Mesenteric fat pad (tissue), 1 donor: ENCODE measurements at places on chromosomes 6 and 20. TPM values are rescaled to one million over a fixed set of nuclear protein-coding genes. Genes with fewer than 3 reads are reported as not detected.

- DNase-seq: no peak
Measured at GRCh38 chr6:31476515-31477139, 21.3 kb upstream of the MICB start.

Gene SPAG4
- total RNA-seq: 2.2 TPM

Gene PBOV1
- not detected for total RNA-seq

Gene SLC22A1
- total RNA-seq: 3.4 TPM

DNA sequence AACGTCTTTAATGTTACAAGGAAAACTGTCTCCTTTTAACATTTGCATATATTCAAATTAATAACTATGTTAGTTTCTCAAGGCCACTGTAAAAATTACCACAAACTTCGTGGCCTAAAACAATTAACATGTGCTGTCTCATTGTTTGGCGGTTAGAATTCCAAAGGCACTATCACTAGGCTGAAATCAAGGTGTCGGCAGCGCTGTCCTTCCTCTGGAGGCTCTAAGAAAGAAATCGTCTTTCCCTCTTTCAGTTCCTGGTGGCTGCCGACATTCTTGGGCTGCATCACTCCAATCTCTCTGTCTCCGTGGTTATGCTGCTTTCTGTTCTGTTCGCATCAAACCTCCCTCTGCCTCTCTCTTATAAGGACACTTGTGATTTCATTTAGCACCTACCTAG, 4.2 kb downstream of the TPD52L1 start:
- DNase-seq: no peak

- DNase-seq: no peak
Measured at GRCh38 chr20:1979106-1979778, 14.6 kb downstream of the PDYN start.

Gene PRKN
- 10.1 TPM for total RNA-seq

DNA sequence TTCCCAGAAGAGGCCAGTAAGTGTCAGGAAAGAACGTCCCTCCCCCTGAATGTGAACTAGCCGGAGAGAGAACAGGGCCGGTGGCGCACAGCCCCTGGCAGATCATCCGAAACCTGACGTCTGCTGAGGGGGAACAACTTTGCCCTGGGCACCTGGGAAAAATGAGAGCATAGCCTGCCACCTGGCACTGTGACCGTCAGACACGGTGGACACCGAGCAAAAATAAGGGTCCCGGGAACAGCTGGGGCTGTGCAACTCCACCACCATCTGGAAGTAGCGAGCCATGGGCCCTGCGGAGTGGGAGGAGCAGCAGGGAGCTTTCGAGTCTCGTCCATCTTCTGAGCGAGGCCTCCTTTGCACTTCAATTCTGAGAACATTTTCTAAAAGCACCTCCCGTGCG, 110.8 kb downstream of the EDN3 start:
- DNase-seq: no peak

- no peak for DNase-seq
Measured at GRCh38 chr20:32385541-32385940, 27.4 kb downstream of the ASXL1 start.

GRCh38 chr20:49276161-49276960, 1.5 kb downstream of the ZNFX1 start:
- DNase-seq: no peak

GRCh38 chr6:119497988-119498727, 148.6 kb upstream of the MAN1A1 start:
- no peak for DNase-seq

- no peak for DNase-seq
Measured at GRCh38 chr6:53282234-53282633, 66.5 kb downstream of the ELOVL5 start.

- DNase-seq: no peak
Measured at GRCh38 chr6:11535801-11536230, 1.7 kb upstream of the TMEM170B start.

Gene RFX6
- not detected for total RNA-seq

- no peak for DNase-seq
Measured at GRCh38 chr20:1669304-1669703, 11.7 kb upstream of the SIRPG start.

GRCh38 chr6:36268478-36269275, 1.2 kb upstream of the PNPLA1 start:
- no peak for DNase-seq

DNA sequence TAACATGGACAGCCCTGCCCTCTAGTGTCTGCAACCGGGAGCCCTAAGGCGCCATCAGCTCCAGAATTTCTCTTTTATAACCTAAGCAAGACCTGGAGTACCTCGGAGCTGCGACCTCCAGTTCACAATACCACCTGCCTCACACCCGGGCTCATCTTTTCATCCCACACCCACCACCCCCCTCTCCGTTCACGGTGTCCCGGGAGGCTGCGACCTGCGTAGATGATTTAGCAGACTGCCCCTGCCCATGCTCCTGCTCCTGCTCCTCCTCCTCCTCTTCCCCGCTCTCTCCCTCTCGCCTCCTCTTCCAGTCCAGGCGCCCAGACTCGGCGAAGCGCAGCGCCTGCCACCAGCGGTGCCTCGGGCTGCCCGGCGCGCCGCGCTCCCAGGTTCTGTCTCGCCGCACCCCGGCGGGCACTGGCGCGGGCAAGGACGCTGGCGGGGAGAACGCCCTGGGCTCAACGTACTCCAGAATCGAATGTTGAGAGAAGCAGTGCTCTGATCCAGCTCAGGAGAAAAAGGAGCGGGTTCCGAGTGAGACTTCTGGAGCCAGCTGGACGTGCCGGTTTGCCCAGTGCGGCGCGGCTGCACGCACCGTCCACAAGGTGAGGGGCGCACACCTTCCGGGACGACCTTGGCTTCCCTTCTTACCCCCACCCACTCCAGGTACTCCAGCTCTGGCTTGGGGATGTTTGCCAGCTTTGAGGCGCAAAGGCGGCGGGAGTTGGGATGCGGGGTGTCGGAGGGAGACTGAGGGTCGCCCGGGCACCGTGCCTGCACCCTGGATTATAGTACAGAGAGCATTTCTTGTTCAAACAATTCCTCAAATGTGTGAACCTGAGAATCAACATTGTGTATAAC, at the start of gene HTR1E:
HTR1E (plus strand) TSS at position 310 of the 861 bp plus-strand sequence. CDS start 77,807 bp downstream, outside the sequence.
- DNase-seq: no peak

Gene OR12D3
- not detected for total RNA-seq

DNA sequence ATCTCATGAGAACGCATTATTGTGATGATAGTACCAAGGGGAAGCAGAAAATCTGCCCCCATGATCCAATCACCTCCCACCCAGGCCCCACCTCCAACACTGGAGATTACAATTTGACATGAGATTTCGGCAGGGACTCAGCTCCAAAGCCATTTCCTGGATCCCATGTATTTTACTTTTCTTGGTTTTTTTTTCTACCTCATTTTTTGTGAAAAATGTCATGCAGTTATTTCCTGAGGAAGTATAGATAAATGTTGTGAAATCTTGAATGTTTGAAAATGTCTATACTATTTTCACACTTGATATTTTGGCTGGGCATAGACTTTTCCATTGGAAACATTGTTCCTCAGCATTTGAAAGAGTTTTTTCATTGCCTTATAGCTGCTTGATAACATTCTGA, 9.1 kb upstream of the BRPF3 start:
- no peak for DNase-seq

DNA sequence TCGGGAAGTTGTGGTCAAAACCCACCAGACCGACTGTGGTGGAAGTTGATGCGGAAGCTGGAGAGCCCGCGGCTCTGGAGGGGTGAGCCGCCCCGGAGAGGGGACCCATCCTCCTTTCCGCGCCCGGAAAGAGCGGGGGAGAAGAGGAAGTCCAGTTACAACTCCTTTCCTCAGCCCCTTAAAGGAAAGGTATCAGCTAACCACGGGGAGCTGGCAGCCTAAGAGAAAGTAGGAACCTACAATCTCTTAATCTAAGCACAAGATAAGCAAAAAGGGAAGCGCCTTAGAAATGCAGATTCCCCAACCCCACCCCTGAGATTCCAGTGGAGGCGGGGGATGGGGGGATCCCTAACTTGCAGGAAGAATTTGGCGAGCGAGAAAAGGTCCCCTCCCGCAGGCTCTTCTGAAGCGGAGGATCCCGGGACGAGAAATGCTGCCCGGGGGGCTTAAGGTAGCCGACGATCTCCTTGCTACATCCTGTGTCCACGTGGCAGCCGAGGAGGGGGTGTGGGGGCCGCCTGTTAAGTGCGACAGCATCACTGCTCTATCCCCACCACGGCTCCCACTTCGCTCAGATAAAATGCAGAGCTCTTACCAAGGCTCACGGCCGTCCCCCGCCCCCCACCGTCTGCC, 87.5 kb downstream of the ZFP64 start:
- peak; percentile 62 for DNase-seq

DNA sequence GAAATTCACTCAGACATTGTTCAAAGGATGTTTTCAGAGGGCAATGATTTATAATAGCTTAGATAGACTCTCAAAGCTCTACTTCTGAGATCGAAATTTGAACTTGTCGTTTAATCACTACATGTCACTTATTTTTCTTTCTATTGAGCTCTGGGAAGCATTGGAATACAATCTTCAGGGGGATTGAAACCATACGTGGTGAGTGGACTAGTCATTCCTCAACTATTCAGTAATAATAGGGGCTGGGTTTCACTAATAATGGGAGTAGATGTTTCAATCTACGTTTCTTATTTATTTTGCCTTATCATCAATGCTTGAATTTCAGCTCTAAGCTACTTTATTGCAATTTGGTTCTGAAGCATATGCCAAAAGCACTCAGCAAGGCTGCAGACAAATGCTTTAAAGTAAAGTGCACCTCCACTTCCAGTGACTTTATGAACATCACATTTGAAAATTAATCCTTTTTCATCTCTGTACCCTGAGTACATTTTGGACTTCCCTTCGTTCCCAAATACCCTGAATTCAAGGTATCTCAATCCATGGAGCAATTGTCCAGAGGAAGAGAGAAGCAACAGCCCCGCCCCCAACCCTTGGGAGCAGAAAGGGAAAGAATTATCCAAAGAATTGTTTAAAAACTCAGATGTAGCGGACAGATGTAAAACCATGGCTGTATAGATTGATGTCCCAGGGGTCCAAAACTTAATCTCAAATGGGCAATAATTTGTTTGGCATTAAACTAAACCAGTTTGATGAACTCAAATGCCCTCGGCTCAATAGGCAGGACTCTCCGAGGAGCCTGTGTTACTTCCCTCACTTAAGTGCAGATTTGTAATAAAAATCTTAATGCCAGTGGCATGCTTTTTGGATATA, 68.1 kb downstream of the HFE start:
- DNase-seq: no peak

Gene TTLL9
- total RNA-seq: 0.13 TPM

Gene ANGPT4
- total RNA-seq: 0.42 TPM

GRCh38 chr20:24124951-24125650, 136.5 kb upstream of the GGTLC1 start:
- DNase-seq: no peak

DNA sequence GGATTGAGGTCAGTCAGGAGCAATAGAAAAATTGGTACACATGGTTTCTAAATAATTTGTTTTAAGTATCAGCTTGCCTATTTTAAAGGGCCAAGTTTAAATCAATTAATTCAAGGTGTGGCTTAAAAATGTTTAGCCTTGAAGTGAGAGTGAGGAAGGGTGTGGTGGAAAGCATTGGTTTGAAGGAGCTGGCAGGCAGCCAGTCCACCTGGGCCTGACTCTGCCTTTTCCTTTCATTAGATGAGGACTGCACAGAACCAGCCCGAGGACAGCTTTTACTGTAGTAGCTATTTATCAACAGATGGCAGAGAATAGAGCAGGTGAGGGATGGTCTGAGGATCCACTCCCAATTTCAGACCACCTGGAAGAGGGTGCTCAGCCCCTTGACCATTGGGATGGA, 42.4 kb downstream of the DHX35 start:
- DNase-seq: no peak

GRCh38 chr6:134427721-134428120, 109.8 kb upstream of the SGK1 start:
- no peak for DNase-seq

DNA sequence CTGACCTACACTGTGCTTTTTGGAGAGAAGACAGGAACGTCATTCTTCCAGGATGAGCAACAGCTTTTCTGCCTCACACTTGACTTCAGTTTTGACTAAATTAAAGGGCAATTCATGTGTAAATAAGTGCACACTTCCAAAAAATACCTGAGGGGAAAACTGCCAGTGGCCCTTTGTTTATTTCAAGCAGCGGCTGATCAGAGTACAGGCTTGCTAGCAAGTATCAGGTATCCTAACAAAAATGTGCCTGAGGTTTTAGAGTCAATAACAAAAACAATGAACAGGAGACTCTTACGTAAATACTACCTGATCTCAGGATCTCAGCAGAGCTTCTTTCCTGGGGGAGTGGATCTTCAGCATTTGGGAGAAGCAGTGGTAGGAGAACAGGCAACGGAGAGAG, 12.4 kb downstream of the LY86 start:
- DNase-seq: no peak

DNA sequence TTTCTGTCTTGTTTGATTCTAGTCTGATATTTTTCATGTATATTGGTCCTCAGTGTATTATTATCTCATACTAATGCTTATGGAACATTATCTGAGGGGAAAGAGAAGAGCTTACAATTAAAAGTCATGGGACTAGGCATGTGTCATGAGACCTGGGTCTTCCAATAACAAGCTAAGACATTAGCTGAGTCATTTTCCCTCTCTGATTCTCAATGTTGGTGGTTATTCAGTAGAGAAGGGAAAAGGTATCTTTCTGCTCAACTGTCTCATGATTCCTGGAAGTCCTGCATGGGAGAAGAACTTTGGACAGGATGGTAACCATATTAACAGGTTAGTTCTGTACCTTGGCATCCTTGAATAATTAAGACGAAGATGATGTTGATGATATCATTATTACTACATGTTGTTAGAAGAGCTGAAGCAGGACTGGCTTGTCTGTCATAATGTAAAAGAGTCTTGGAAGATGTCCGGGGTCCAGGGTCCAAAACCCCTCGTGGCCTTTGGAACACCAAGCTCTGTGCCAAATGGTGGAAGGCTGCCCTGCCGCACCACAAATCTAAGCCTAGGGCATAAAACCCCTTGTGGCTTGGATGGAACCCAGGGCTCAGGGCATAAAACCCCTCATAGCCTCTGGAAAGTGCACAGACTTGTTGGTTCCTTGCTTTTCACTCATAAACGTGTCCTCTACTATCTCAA, 19.1 kb downstream of the TRIM38 start:
- DNase-seq: no peak

DNA sequence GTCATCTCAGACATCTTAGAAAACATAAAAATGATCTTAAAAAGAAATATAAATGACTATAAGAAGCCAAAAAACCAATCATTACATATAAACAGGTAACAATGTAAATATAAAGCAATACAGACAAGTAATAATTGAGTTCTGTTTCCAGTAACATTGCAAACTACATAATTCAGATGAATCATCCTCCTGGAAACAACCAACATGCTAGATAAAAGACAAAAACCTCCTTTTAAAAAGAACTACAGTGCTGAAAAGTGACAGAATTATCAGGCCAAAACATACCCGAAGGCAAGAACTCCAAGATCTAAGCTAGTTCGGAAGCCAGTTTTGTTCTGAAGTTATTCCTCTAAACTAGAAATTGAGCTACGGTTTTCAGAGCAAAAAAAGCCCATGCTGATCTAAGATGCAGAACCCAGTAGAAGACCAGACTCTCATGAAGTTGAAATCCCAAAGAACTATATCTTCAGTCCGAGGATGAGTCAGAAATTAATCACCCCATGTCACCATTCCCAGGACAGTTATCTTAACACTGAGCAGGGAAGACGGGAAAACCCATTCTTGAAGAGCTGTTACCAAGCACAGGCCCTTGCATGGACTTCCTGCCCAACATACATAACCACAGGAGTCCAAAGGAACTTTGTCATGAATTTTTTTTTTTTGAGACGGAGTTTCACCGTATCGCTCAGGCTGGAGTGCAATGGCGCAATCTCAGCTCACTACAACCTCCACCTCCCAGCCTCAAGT, 9.8 kb downstream of the PGM3 start:
- DNase-seq: no peak

Gene CPNE5
- total RNA-seq: 2.8 TPM
